Cardiac ventricle fibroblast (primary cell): ENCODE measurements at places on chromosomes 1 and 21. TPM values are rescaled to one million over a fixed set of nuclear protein-coding genes. Genes with fewer than 3 reads are reported as not detected.

Gene IGSF5
- total RNA-seq, result not detected in 2 replicates

Gene C1QC
- total RNA-seq, result not detected in 2 replicates

Gene CD247
- total RNA-seq, result 0.44 TPM in 1 of 2 replicates, not detected in the other

Gene FCGR3B
- not detected in 2 replicates for total RNA-seq

Gene PLA2G2C
- total RNA-seq, result not detected in 2 replicates

Gene MFAP2
- total RNA-seq, result 85.2 and 88.5 TPM in 2 replicates

Gene AGMAT
- total RNA-seq, result 0.31 and 0.39 TPM in 2 replicates

Gene OR6K3
- not detected in 2 replicates for total RNA-seq

Gene ITLN1
- 0.37 TPM in 1 of 2 replicates, not detected in the other for total RNA-seq

Gene ADAMTS5
- 8.4 and 8.7 TPM in 2 replicates for total RNA-seq

Gene TTC39A
- total RNA-seq, result not detected in 2 replicates
